ENCODE measurements at places on chromosomes 4 and X. TPM values are rescaled to one million over a fixed set of nuclear protein-coding genes. Genes with fewer than 3 reads are reported as not detected.

Gene CHRDL1
- total RNA-seq: 6.3 TPM

- H3K27ac ChIP-seq: peak overlapping the region; percentile 52
- H3K4me3 ChIP-seq: no peak overlapping the region
- no peak for DNase-seq
- H3K4me1 ChIP-seq: peaks cover 9% of the 10 kb centered on the region
These were observed 1.9 kb upstream of the AKAP17A start for GRCh38 chrX:1589356-1590130.

DNA sequence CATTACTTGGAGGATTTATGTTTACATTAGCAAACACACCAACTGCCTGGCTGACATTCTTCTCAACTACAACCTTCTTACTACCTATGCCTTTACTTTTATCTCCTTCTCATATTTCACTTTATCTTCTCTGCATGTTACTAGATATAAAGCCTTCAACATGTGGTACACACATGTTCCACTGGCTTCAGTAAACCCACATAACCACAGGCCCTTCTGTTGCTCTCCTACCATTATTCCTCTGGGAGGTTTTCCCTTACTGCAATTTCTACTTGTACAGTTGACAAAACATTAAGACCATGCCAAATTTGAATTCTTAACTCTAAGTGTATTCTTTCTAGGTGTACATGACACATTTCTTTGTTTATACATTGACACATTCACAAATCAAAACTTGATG, 133.1 kb downstream of the ARAP2 start:
- no peak for DNase-seq
- peaks cover 4% of the 10 kb centered on the region for H3K4me1 ChIP-seq
- no peaks in the 10 kb centered on the region for H3K27me3 ChIP-seq
- H3K27ac ChIP-seq: peak overlapping the region; percentile 8
- peaks cover 2% of the 10 kb centered on the region for H3K36me3 ChIP-seq

- no peaks in the 10 kb centered on the region for H3K36me3 ChIP-seq
- H3K4me1 ChIP-seq: peaks cover 16% of the 10 kb centered on the region
- peak overlapping the region; percentile 58 for H3K27ac ChIP-seq
These were observed 68.3 kb upstream of the PGM2 start for GRCh38 chr4:37758226-37758625.

Gene VCX3B
- not detected for total RNA-seq

Gene CSAG2
- total RNA-seq: not detected

Gene FAM184B
- total RNA-seq: not detected

DNA sequence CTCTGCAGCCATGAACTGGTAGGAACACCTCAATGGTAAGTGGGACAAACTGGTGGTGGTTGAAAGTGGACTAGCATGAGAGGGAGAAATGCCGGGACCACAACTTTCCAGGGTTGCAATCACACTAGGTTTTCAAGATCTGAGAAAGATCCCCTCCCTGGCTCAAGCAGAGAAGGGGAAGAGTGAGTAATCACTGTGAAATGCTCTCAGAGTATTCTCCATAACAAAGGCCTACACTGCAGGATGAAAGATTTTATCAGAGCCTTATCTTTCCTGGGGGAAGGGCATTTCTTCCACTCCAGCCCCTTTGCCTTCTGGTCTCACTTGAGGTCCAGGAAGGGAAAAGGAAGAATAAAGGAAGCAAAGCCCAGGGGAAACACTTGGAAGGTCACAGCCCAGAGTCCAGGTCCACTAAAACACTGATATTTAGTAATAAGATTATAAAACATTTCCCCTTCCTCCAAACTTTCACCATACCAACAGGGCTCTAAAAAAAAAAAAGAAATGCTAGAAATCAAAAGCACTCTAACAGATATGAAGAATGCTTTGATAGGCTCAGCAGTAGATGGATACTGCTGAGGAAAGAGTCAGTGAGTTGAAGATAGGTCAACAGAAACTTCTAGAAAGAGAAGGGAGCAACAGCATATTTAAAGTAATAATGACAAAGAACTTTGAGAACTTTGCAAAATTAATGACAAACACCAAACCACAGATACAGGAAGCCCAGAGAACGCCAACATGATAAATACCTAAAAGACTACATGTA, 95.9 kb downstream of the WDFY3 start:
- H3K4me1 ChIP-seq: peaks cover 37% of the 10 kb centered on the region
- DNase-seq: no peak
- peak overlapping the region; percentile 84 for H3K27ac ChIP-seq
- H3K27me3 ChIP-seq: no peaks in the 10 kb centered on the region

DNA sequence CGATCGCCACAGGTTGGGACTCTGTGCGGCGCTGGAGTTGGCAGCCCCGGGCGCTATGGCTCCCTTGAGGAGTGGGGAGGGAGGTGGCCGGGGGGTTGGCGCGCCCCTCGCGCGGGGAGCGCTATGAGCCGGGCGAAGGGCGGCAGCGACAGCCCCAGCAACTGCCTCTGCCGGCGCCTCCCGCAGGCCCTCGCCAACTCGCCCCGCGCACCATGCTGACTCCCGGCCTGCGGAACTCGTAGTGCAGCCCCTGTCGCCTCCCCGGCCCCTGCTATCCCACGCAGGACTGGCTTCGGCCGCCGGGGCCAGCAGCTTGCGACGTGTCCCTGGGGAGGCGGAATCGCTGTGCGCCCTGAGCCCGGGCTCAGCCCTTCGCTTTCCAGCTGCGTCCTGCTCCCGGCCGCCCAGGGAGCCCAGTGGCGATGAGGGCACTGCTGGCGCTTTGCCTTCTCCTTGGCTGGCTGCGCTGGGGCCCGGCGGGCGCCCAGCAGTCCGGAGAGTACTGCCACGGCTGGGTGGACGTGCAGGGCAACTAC, 415 bp downstream of the SHISA3 start:
- H3K27me3 ChIP-seq: peaks cover 89% of the 10 kb centered on the region
- DNase-seq: peak; percentile 25
- peaks cover 30% of the 10 kb centered on the region for H3K4me1 ChIP-seq

DNA sequence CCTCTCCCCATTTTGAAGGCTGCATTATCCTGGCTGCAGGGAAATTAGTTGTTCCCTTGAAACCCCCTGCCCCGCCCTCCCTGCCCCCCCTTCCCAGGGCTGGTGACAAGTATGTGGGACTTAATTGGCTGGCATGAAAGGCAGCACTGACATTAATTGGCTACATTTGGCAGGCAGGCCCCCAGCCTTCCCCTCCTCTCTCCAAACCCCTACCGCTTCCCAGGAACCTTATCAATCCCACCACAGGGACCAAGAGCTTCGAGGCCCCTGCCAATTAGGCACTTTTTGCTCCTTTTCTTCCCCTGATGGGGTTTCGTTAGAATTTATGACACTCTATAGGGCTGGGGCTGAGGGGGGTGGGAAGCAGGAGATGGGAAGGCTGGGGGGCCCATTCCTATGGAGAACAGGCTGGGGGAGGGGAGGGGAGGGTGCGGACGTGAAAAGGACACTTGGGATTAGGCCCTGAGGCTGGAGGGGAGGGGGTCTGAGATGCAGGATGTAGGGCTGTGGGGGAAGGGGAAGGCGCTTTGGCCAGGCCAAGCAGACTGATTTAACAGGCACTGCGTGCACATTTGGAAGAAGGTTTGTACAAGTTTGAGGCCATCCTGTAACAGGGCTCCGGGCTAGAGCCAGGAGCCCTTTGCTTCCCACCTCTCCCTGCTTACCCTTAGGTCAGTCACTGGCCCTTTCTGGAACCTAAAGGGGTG, 52.2 kb downstream of the EFNB1 start:
- H3K36me3 ChIP-seq: no peaks in the 10 kb centered on the region
- peaks cover 6% of the 10 kb centered on the region for H3K4me1 ChIP-seq
- no peak overlapping the region for H3K4me3 ChIP-seq
- no peaks in the 10 kb centered on the region for H3K27me3 ChIP-seq
- peak overlapping the region; percentile 12 for H3K27ac ChIP-seq
- DNase-seq: no peak

- H3K4me3 ChIP-seq: no peak overlapping the region
- H3K36me3 ChIP-seq: no peaks in the 10 kb centered on the region
- no peak for DNase-seq
- H3K4me1 ChIP-seq: peaks cover 3% of the 10 kb centered on the region
These were observed 154.6 kb downstream of the FMR1NB start for GRCh38 chrX:148135738-148136137.

- no peak overlapping the region for H3K27ac ChIP-seq
- H3K27me3 ChIP-seq: peaks cover 10% of the 10 kb centered on the region
- no peak overlapping the region for H3K4me3 ChIP-seq
- DNase-seq: no peak
These were observed 11.3 kb downstream of the CETN2 start for GRCh38 chrX:152819266-152819665.

DNA sequence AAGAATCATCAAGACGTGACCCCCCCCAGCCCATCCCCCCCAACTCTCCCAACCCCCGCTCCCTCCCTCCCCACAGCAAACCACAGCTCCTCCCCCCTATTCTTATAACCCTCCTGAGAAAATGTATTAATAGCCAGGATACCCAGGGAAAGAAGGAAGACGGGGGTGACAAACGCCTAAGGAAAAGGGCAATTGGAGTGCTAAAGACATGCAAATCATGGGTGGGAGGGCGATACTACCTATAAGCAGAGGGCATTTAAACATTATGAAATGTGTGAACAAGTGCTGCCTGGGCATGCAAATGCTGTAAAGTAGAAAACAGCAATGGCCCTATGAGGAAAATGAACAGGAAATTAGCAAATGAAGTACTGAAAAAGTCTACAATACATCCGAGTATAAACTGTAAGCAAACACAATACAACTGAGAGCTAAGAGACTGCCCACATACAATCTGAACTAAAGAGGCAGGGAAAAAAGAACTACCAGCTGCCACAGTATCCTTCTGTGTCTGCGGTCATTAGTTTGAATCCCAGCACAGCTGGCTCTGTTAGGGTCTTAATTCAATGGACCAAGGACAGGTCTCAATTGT, 2.4 kb downstream of the CXXC4 start:
- peaks cover 2% of the 10 kb centered on the region for H3K27me3 ChIP-seq
- H3K36me3 ChIP-seq: no peaks in the 10 kb centered on the region
- H3K4me1 ChIP-seq: peaks cover 60% of the 10 kb centered on the region
- H3K4me3 ChIP-seq: peak overlapping the region; percentile 82
- no peak for DNase-seq

Gene FAM9C
- total RNA-seq: 0.44 TPM

Gene PAK3
- 4.0 TPM for total RNA-seq

Gene HAUS3
- total RNA-seq: 16.9 TPM

- H3K4me3 ChIP-seq: no peak overlapping the region
- H3K36me3 ChIP-seq: no peaks in the 10 kb centered on the region
- H3K27ac ChIP-seq: no peak overlapping the region
- no peaks in the 10 kb centered on the region for H3K27me3 ChIP-seq
- DNase-seq: no peak
These were observed 28.1 kb downstream of the SLC16A2 start for GRCh38 chrX:74449322-74449936.

DNA sequence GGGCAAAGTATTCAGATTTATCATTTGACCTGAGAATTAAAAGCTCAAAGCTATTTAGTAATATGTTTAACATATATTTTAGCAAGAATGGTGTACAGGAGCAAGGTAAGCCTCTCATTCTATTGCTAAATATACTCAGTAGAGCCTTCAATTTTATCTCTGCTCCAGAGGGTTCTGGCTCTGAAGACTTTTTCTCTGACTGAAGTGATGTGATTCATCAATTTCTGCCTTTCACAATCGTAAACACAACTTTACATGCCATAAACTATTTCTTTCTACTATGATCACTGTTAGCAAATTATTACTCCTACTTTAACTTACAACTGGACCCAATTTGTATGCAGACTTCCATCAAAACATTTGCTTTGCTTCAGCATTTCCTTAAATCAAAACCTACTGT, 315.0 kb upstream of the NDST4 start:
- H3K27ac ChIP-seq: no peak overlapping the region
- H3K4me1 ChIP-seq: peaks cover 11% of the 10 kb centered on the region
- no peak overlapping the region for H3K4me3 ChIP-seq
- no peak for DNase-seq
- no peaks in the 10 kb centered on the region for H3K36me3 ChIP-seq
- no peaks in the 10 kb centered on the region for H3K27me3 ChIP-seq

Gene ZFX
- total RNA-seq: 145 TPM
